ENCODE measurements at places on chromosomes 3 and 15.
A peak's percentile ranks its signal among the peaks of the same experiment; 100 is the strongest.

DNA sequence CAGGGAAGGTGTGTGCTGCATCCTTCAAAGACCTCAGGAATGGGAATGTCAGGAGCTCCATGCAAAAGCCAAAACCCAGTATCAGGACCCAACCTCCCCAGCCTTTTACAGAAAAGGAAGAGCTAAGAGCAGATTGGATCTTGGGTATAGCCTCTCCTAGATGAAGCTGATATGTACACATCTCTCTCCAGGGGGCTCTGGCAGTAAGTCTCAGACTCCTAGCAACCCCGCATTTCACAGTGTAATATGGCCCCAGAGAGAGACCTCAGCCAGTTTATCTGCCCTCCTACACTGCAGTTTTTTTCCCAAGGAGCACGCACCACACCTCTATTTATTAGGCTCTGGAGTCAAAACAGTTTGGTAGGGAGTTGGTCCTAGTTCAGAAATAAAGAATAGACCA lies 88.2 kb downstream of the RBPMS2 start:
- no peak for DNase-seq

DNA sequence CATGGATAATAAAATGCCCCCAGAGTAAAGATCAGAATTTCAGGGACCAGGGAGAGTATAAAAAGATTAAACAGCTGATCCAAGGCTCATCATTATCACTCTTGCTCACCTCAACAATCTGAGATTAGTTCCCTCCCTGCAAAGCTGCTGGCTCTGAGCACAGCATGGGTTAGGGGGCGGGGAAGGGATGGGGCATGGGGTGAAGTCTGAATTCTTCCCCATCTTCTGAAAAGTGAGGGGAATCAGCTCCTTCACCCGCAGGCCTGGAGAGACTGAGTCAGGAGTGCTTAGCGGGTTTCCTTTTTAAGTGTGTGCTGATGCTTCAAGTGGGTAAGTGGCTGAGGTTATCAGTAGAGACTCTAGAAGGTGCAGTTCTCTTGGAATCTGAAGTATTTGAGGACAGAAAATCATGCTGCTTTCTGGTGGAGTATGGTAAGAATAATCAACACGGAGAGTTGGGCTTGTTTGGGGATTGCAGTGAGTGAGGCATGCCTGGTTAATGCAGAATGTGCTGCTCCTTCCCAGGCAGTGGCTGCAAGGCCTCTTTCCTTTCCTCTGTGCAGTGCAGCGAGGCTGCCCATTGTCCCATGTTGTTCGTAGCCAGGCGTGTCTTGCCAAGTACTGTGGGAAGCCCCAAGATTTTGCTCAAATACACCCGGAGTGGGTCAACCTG lies 59.2 kb upstream of the TRAK1 start:
- DNase-seq = no peak

DNA sequence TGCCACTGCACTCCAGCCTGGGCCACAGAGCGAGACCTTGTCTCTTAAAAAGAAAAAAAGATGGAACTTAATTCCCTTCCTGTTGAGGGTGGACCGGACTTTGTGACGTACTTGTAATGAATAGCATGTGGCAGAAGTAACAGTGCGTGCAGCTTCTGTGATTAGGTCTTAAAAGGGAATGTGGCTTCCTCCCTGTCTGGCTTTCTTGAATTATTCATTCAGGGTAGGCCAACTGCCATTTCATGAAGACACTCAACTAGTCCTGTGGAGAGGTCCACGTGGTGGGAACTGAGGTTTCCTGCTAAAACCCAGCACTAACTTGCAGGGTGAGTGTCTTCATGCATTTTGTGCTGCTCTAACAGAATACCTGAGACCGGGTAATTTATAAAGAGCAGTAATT lies 98.9 kb upstream of the PIAS1 start:
- no peak for DNase-seq

DNA sequence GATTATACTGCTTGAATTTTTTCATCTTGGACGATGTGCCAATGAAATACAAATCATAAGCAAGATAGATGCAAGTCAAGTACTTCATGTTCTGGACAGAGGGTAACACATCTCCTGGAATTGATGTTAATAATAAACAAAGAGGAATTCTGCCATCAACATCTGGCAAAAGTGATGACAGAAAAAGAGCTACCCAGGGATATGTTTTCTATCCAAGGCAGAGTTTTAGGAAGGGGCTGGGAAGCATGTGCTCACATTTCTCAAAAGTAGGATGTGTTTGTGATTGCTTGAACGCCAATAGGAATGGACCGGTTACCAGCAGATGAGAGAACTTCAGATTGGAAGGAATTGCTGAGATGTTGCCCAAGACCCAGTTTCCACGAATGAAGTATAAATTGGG lies 242.6 kb upstream of the AGTR1 start:
- no peak for DNase-seq

DNA sequence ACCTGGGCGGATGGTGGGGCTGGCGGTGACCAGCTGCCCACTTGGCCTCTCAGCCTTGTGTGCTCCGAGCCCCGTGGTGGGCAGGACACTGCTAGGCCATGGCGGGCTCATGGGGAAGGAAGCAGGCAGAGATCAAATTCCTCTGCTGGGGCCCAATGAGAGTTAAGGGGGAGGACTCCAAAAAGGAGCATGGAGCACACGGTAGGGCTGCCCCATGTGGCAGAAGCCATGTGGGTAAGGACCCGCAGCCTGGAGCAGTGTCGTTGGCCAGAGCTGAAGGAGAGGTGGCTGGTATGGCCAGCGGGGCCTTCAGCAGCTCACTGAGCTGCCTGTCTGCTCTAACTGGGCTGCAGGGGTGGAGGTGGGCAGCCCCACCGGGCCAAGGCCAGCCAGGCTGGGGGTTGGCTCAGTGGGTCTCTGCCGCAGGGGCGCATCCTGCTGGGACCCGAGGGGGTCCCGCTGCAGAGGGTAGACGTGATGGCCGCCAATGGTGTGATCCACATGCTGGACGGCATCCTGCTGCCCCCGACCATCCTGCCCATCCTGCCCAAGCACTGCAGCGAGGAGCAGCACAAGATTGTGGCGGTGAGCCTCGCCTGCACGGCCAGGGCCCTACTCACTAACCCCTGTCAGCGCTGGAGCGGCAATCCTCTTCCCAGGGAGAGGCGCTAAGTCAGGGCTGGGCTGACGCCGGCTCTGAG lies 11.3 kb downstream of the STAB1 start:
- no peak for DNase-seq

DNA sequence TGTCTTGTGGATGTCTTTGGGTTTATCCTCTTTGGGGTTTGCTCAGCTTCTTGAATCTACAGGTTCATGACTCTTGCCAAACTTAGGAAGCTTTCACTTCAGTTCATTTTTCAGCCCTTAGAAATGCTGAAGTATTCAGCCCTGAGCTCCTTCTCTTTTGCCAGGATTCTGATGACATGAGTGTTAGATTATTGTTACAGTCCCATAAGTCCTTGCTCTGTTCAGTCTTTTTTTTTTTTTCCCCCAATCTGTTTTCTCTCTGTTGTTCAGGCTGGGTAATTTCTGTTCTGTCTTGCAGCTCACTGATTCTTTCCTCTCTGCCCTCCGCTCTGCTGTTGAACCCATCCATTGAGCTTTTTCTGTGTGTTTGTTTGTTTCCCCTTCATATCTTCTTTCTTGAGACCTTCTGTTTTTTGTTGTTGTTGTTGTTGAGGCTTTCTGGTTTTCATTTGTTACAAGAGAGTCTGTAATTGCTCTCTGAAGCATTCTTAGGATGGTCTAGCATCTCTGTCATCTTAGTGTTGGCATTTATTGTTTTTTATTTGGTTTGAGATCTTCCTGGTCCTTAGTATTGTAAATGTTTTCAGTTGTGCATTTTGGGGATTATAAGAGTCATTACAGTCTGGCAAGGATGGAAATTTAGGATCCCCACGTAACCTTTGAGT lies 18.4 kb downstream of the LRCH3 start:
- no peak for DNase-seq

- no peak for DNase-seq
Observed at GRCh38 chr3:150307311-150308036, 100.6 kb upstream of the TSC22D2 start.

- no peak for DNase-seq
Observed at GRCh38 chr3:152316318-152316717, 47.6 kb downstream of the MBNL1 start.

GRCh38 chr3:159911664-159912037 lies 77.0 kb upstream of the IL12A start:
- no peak for DNase-seq

GRCh38 chr15:65411465-65412071 lies 11.2 kb downstream of the IGDCC4 start:
- DNase-seq = no peak

- no peak for DNase-seq
Observed at GRCh38 chr15:42494998-42495360, 455 bp upstream of the SNAP23 start.

DNA sequence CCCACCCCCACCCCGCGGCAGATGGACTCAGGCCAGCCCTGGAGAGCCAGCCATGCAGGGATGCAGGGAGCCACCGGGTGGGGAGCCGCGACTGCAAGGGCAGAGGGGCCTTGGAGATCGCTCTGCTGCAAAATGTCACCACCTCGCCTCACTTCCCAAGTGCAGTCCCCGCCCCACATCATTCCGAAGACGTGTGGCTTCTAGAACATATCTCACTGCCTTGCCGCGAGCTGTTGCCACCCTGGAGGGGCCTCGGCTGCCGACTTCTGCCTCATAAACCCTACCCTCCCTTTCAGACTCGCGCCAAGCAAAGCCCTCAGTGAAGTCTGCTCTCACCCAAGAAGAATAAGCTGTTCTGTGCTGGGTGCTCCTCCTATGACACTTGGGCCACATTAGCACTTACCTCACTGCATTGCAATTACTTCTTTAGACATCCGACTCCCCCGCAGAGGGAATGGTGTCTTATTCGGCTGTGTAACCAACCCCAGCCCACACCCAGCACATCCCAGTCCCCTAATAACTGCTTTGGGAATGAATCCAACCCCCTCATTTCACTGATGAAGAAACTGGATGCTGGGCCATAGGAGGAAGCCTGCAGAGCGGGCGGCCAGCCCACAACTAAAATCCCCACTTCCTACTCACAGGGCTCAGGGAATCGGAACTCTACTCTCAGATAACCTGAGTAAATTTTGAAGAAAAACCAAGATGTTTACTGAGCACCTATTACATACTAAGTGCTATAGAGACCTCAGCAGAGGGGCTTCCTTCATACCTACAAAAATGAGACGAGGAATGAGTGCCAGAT lies 8.6 kb downstream of the TLE3 start:
- DNase-seq = no peak

DNA sequence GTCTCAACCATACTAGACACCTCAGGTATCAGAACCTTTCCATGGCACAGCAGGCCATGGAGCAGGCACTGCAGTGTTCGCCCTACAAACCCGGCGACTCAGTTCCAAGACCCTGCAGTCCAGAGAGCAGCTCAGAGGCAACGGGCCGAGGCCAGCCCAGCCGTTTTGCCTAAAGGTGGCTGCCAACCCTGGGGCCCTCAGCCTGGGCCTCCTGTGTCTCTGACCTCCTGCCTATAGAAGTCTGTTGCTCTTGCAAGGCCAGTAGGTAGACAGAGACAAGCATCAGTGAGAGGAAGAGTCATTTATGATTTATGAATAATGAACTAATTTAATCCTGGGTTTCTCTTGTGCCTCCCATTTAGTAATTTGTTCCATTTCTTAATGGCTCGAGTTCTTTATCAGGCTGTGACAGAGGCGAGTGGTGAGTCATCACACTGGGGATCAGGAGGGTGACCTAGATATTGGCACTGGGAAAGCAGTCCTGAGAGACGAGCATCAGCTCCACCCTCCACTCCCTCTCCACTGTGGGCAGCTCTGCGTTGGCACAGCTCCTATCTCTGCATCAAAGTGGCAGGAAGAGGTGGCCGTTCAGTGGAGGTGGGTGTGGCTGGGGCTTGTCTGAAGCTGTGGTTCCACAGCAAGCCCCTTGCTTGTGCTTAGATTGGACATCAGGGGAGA lies 79.8 kb downstream of the ABHD5 start:
- peak; percentile 3 for DNase-seq

- DNase-seq = no peak
Observed at GRCh38 chr3:117084739-117085270, 375.2 kb downstream of the TUSC7 start.

GRCh38 chr15:81118361-81118760 lies 15.7 kb upstream of the CFAP161 start:
- DNase-seq = no peak

- no peak for DNase-seq
Observed at GRCh38 chr3:32794487-32795308, 23.1 kb upstream of the TRIM71 start.

GRCh38 chr3:183227586-183227985 lies 25.5 kb upstream of the B3GNT5 start:
- no peak for DNase-seq
